ENCODE measurements at places on chromosomes 6 and 20. TPM values are rescaled to one million over a fixed set of nuclear protein-coding genes. Genes with fewer than 3 reads are reported as not detected.

The JAG1 gene
- total RNA-seq: 1.2 TPM

The CTAGE9 gene
- total RNA-seq: not detected

The TCF21 gene
- not detected for total RNA-seq

The ANKRD66 gene
- not detected for total RNA-seq

The CFB gene
- total RNA-seq: 1.1 TPM

The RSPH4A gene
- 0.17 TPM for total RNA-seq

The ADGB gene
- total RNA-seq: not detected

The SOX4 gene
- total RNA-seq: 3.5 TPM

The SLPI gene
- not detected for total RNA-seq

The C20orf173 gene
- total RNA-seq: not detected

The ADAT2 gene
- total RNA-seq: 27.3 TPM

The IL17F gene
- 0.50 TPM for total RNA-seq

The SIRPG gene
- 55.4 TPM for total RNA-seq

The NKX2-4 gene
- not detected for total RNA-seq

The WFDC11 gene
- not detected for total RNA-seq
